SJCRH30 (cell line): ENCODE measurements at places on chromosomes 13 and 19. TPM values are rescaled to one million over a fixed set of nuclear protein-coding genes. Genes with fewer than 3 reads are reported as not detected.
A peak's percentile ranks its signal among the peaks of the same experiment; 100 is the strongest.

DNA sequence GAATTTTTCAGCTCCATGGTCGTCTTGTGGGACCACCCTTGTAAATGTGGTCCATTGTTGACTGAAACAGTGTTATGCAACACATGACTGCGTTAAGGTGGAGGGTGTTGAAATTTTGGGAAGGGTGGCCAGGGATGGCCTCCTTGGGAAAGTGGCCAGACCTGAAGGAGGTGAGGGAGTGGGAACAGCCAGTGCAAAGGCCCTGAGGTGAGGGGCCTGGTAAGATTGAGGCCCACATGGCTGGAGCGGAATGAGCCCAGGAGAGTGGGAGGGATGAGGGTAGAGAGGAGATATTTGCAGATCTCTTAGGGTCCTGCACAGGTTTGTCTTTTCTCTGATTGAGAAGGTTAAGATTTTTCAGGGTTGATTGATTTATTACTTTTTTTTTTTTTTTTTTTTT, 18.2 kb downstream of the SIPA1L3 start:
- DNase-seq = no peak

DNA sequence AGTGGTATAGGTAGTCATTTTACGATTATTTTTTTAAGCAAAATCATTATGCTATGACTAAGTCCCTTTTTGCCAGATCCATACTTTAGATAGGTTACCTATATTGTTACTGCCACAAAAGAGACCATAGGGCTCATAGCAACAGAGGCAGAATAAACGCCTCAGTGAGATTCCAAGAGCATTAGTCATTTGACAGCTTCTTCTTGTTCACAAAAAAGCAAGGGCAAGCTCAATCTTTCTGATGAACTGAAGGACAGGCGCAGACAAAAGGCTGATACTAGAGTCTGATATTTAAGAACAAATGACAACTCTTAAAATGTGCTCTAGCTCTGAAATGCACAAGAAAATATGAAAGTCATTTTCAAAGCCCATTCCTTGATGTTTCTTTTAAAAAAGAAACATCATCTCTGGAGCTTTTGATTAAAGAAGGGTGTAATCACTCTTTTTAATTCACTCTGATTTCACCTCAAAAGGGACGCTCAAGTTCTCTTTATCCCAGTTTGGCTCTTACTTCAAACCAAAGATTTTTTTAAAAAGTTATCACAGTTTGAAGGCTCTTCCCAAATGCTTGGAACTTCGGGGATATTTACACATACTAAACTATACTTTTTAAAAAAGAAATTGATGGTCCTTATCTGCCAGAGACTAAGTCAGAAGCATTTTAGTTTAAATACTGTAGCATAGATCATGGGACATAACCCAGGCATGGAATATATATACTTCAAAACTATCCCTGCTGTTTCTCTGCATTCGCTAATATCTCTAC, 187.2 kb downstream of the EFNB2 start:
- DNase-seq = no peak

GRCh38 chr19:399370-399769, 9.6 kb downstream of the C2CD4C start:
- DNase-seq = no peak

DNA sequence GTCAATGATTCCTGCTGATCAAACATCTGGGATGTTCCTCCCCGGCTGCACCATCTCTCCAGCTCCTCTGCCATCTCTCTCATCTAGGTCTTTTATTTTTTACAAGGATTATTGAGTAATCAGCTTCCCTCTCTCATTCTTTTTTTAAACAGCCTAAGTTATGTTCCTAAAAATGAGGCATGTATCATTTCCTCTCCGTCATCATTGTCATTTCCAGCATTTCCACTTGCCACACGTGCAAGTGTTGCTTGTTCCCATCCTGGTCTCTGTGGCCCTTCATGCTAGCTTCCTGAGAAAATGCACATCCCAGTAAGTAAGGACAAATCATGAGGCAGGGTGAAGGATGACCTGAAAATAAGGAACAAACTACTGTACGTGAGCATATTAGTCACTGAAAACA, 102.7 kb upstream of the POSTN start:
- DNase-seq = no peak

DNA sequence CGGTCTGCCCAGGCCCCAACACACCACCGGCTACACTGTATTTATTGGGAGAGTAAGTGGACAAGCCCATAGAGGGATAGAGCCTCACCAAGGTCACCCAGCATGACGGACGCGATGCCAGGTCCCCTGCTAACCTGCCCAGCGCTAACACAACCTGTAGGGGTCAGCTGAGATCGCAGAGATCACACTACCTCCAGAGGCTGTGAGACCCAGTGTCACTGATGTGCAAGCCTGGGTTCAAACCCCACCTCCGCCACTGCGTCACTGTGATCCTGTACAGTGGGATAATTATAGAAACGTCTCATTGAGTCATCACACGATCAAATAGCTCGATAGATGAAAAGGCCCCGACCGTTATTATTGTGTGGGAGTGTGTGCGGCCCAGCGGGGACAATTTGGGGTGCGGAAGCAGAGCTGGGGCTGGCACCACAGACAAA, 10.6 kb upstream of the TLE2 start:
- no peak for DNase-seq

DNA sequence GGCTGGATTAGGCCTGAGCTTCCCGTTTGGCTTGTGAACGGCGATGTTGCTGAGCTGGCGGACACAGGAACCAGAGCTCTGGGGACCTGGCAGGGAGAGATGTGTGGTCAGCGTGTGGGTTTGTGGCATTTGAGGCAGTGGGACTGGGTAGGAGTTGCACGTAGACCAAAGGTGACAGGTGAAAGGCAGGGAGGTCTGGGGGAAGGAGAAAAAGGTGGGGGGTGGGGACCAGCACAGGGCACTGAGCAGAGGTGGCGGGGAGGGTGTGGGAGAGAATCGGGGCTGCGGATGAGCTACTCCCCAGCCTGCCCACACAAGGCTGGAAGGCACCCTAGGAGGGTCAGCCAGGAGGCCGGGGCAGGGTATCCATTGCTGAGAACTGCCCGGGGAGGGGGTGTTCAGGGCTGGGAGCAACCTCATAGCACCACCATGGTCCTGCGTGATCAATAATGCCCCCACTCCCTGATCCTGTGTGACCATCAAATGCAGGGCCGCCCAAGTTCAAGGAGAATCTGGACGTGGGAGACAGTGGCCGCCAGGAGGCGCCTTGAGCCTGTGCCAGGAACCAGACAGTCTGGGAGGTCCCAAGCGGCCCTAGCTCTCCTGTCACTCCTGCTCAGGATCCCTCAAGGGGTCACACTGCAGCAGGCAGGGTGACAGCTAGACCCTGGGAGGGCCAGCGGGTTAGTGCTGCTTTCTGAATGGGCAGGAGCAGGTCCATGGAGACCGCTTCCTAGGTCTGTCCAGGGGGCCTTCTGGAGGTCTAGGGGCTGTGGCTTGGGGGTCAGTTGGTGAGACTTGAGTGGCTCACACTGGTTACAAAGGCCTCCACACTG, 12.8 kb upstream of the SELENOW start:
- peak; percentile 91 for DNase-seq

GRCh38 chr19:12767150-12767549, 8.2 kb downstream of the HOOK2 start:
- no peak for DNase-seq

- peak; percentile 88 for DNase-seq
Observed at GRCh38 chr19:49468746-49469447, 5.1 kb upstream of the FLT3LG start.

GRCh38 chr13:21884965-21885567, 214.2 kb downstream of the FGF9 start:
- DNase-seq = no peak

DNA sequence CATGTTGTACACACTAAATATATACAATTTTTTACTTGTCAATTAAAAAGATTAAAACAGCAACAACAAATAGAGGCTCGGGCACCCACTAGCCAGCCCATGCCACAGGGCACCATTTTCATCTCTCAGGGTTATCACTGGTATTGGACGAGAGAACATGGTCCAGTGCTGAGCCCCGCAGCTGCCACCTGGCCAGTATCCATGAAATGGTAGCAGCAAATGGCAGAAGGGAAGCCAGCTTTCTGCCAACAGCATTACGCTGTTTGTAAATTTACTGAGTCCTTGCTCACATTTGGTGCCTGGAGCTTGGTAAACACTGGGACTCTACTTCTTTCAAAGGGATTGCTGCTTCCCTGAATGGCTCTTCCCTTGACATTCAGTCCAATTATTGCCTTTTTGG, 87.9 kb upstream of the WASF3 start:
- DNase-seq = no peak

GRCh38 chr13:77786695-77787287, 89.3 kb downstream of the SLAIN1 start:
- no peak for DNase-seq

DNA sequence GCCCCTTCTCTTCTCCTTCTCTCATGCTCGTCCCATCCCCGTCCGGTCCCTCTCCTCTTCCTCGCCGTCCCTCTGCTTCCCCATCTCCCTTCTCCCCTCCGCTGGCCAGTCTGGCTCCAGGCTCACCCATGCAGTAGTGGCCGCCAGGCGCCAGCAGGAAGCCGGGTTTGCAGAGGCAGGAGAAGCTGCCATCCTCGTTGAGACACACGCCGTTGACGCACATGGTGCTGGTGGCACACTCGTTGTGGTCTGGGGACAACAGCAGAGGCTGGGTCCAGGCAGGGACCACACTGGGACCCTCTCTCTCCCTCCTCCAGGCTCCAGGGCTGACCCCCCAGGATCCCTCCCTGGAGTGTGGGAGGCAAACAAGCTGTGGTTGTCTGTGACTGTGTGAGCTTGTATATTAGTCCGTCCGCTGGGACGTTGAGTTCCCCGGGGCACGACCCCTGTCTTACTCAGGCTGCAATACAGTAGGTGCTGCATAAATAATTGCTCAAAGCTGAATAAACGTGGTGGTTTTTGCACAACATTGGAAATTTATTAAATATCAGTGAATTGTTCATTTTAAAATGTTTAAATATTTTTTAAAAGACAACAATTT, 16.4 kb downstream of the FBN3 start:
- no peak for DNase-seq

GRCh38 chr13:109789262-109789661, 2.9 kb upstream of the IRS2 start:
- DNase-seq = no peak

DNA sequence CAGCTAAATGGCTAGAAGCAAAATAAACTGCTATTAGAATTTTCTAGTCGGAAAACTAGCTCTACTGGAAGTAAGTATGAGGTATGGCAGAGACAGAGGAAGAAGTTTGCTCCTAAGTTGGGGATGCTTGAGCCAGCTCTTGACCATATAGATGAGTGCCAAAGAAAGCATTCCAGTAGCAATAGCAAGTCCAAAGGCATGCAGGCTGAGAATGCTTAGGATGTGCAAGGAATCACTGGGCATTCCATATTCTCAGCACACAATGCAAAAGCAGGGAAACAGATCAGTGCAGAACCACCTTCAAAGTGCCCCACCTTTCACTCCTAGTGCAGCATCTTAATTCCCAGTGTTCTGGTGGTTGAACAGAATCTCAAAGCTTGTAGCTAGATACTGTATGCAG, 32.9 kb downstream of the SERTM1 start:
- no peak for DNase-seq

GRCh38 chr19:49109051-49109450, 5.1 kb upstream of the LIN7B start:
- DNase-seq = no peak

DNA sequence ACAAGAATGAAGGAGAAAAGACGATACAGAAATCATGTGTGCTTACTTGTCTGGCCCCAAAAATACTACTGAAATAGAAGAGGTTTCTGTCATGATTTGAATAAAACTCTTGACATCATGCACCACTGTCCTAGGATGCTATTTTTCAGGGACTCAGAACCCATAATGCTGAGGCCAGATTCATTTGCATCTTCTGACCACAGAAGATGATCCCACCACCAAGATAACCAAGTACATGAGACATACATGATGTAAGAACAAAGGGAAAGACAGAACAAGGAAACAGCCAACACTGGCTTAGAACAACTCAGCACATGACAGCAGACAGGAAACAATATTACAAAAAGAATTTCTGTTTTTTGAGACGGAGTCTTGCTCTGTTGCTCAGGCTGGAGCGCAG, 2.5 kb downstream of the ZNF552 start:
- DNase-seq = no peak

DNA sequence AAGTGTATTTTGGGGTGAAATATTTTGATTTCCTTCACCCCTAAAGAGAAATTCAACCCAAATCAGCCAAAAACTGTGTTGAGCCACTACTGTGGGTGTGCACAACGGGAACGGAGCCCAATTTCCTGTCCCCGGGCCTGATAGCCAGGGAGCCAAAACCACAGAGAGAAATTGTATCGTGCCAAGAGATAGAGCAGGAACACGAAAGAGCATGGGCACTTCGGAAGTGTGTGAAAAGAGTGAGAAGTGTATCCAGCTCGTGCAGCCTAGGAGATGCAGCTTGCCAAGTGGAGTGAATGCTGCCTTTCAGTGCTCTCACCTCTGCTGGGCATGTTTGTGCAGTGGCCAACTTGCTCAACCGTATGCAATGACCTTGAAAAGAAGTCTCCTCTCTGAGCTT, 19.4 kb upstream of the PLEKHF1 start:
- peak; percentile 14 for DNase-seq

GRCh38 chr13:34748073-34748472, 194.0 kb upstream of the NBEA start:
- no peak for DNase-seq

DNA sequence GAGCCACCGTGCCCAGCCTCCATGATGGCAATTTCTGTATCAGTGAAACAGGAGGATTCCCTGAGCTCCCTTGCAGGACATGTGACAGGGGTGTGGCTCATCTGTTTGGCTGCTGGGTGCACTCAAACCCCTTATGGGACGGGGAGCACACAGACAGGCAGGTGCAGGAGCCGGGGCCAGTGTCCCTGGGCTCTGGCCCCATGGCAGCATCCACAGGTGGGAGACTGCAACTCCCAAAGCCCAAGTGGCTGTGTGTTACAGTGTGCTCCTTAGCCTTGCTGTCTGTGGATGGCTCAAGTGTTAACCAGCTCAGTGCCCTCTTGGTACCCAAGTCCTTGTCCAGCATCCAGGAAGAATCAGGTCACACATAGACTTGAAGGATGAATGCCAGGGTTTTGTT, 14.6 kb downstream of the MBD3L1 start:
- no peak for DNase-seq

GRCh38 chr13:112842343-112842856, 126.6 kb upstream of the MCF2L start:
- DNase-seq = no peak

DNA sequence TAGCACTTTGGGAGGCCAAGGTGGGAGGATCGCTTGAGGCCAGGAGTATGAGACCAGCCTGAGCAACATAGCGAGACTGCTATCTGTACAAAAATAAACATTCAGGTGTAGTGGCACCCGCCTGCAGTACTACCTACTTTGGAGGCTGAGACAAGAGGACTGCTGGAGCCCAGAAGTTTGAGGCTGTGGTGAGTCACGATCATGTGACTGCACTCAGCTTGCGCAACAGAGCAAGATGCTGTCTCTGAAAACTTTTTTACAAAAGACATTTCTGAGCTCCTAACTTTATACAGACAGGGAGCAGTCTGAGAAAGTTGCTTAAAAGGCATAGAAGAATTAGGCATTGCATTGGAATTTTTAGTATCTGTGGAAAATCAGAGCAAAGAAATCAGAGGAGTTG, 10.4 kb upstream of the TBC1D4 start:
- DNase-seq = no peak

GRCh38 chr13:111459803-111460547, 139.5 kb downstream of the TEX29 start:
- no peak for DNase-seq

RYR1 gene
- total RNA-seq = 12.4 and 19.1 TPM in 2 replicates

CCDC70 gene
- total RNA-seq = not detected in 2 replicates

ATP1A3 gene
- total RNA-seq = 11.2 and 12.1 TPM in 2 replicates

GRK1 gene
- not detected in 2 replicates for total RNA-seq

ETV2 gene
- 2.4 and 4.1 TPM in 2 replicates for total RNA-seq

FCGBP gene
- 16.4 and 16.7 TPM in 2 replicates for total RNA-seq

CPB2 gene
- total RNA-seq = not detected in 2 replicates

STAP2 gene
- 9.7 and 11.9 TPM in 2 replicates for total RNA-seq

NKPD1 gene
- total RNA-seq = not detected in 2 replicates

KIR2DL3 gene
- not detected in 2 replicates for total RNA-seq

ZNF415 gene
- 9.0 and 10.6 TPM in 2 replicates for total RNA-seq
